COLO829 (cell line): ENCODE measurements at places on chromosomes 7 and 10.

- DNase-seq: no peak
Measured at GRCh38 chr7:5469375-5470166, 45.9 kb upstream of the TNRC18 start.

DNA sequence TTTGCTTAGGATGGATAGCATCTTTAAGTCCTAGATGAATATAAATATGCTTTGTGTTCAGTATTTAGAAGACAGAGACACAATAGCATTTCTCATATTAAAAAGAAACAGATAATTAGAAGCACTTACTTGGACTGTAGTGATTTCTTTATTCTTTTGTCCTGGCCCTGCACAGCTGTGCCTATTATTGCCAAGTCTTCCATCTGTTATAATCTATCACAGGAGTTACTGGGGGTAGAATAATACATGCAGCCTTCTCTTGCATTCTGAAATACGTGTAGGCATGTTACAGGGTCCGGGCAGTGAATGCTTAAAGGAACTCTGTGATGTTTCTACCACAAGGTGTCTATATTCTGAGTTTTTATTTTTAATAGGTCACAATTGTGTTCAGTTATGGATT is 461.5 kb upstream of the COBL start:
- DNase-seq: no peak

DNA sequence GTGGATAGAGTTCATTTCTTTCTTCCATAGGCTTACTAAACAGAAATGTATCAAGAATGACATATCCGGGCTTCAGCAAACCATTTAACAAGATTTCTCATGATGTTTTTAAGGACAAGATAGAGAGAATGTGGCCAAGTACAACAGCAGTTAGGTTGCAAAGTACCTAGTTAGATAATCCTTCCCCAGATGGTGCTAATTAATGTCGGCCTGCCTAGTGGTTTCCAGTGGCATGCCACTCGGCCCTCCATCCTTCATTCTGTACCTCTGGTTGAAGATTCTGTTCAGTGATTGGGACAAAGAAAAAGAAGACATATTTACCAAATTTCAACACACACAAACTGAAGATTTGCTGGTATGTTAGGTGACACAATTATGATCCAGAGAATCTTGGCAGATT is 212.1 kb downstream of the MACC1 start:
- no peak for DNase-seq

- DNase-seq: peak; percentile 47
Measured at GRCh38 chr7:139362302-139362701, 2.6 kb downstream of the LUC7L2 start.

- DNase-seq: no peak
Measured at GRCh38 chr7:138961159-138961558, 20.0 kb downstream of the KIAA1549 start.

DNA sequence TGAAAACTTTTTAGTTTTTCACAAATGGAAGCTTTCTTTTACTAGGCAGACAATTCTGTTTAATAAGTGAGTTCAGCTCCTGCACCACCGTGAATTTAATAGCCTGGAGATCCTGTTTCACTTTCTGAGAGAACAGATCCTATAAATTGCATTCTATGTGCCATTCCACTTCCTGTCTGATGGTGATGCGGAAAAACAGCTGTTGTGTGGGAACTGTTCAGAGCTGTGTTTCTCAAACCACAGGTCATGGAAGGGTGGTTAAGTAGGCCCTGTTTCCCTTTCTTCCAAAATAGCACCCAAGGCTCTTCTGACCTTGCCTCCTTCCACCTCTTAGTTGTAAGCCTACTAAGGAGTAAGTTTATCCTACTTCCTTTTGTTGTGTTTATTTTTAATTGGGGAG is 97.2 kb upstream of the DKK1 start:
- DNase-seq: peak; percentile 28

GRCh38 chr7:84997626-84998025 is 189.2 kb downstream of the SEMA3D start:
- no peak for DNase-seq

GRCh38 chr10:22651276-22651980 is 63.0 kb downstream of the PIP4K2A start:
- DNase-seq: no peak

GRCh38 chr7:86942081-86942480 is 117.4 kb downstream of the ELAPOR2 start:
- DNase-seq: no peak

DNA sequence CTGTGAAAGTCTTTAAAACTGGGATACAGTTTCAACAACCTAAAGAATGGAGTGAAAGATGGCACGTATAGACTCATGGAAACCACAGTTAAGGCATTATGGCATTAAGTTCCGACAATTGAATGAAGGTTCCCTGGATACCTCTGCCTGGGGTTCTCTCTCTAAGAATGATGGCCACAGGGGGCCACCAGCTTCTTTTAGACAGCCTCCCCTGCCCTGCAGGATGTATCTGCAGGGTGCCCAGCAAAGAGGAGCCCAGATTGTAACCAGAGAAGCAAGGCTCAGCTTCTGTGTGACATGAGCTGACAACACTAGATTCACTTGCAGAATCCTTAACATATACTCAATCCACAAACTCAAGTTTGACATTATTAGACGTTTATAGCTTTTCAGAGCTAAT is 645.4 kb downstream of the PARD3 start:
- no peak for DNase-seq

- DNase-seq: no peak
Measured at GRCh38 chr7:128174386-128174785, 66.7 kb upstream of the LEP start.

DNA sequence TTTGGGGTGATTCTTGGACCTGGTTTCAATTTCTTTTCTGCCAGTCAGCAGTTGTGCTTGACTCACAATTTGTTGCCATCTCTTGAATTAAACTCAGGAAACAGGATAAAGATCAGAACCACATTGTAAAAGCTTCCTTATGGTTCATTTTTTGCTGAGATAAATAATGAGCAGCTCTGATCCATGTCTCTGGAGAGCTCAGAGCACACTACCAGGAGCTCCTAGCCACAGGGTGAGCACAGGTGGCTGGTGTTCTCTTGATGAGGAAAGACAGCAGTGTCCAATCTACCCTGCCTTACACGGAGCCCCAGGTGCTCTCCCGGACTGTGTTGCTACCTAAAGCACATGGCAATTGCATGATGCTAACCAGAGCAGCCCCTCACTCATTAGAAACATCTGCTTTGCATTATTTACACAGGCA is 17.2 kb upstream of the FAM170B start:
- no peak for DNase-seq

DNA sequence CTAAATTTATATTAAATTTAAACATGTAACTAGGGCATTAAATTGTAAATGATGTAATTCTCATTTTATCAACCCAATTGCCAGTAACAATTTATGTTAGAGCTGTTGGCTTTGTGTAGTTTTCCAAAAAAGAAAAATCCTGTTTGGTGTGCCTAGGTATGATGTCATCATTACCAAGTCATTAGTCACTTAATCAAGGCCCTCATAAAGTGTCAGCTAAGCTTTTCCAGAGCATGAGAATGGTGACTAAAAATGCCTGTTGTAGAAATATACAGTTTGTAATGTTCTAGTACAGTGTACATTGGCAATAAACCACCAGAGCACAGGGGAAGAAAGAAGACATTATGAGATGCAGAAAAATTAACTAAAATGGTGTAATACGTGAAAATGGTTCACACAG is 593.8 kb upstream of the ANKRD30A start:
- no peak for DNase-seq

GRCh38 chr7:157158400-157158799 is 19.7 kb downstream of the UBE3C start:
- no peak for DNase-seq

DNA sequence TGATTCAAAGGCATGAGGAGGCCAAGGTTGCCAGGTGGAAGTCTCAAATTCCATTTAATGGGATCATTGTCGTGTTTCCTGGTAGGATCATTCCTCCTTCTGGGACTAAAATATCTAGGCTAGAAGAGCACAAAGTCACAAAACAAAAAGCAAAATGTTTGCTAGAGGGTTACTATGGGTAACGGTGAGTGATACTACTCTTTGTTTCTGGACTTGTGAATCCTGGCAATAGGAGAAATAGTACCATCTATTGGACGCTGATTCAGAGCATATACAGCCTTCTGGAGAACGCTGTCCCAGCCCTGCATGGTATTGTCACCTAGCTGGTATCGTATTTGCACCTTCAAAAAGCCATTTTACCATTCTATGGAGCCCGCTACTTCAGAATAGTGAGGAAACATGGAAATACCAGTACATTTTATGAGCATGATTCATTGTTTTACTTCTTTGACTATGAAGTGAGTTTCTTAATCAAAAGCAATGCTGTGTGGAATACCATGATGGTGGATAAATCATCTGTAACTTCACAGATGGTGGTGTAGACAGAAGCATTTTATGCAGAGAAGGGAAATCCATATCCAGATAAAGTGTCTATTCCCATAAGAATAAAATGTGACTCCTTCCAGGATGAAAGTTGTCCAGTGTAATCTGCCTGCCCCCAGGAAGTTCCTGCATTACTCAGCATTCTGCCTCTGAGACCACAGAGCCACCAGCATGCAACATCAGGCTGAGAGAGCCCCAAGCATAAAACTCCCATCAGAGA is 361.0 kb downstream of the ETV1 start:
- peak; percentile 14 for DNase-seq

DNA sequence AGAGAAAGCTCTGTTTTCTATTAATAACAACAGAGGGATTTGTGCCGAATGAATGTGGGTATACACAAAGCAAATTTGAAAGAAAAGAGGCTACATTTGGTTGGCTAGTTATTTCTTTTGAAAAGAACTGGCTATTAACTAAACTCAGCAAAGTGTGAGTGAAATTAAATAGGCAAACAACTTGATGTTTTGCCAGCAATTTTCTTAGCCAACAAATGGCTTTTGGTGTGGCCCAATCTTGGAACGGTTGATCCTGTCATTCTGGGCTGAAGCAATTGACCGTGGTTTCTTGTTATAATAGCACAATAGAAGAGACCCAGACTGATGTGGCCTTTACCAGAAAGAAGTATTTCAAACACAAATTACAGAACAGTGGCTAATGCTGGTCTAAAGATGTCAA is 898.6 kb downstream of the KCNMA1 start:
- no peak for DNase-seq

DNA sequence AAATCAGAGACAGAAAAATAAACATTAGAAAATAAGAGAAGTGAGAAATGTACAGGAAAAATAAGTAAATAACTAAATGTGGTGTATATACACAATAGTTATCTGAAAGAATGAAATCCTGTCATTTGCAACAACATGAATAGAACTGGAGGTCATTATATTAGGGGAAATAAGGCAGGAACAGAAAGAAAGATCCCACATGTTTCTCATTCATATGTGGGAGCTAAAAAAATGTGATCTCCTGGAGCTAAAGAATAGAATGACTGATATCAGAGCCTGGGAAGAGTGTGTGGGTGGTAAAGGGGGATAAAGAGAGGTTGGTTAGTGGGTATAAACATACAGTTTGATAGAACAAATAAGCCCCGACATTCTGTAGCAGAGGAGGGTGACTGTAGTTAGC is 27.3 kb downstream of the PLXDC2 start:
- no peak for DNase-seq

DNA sequence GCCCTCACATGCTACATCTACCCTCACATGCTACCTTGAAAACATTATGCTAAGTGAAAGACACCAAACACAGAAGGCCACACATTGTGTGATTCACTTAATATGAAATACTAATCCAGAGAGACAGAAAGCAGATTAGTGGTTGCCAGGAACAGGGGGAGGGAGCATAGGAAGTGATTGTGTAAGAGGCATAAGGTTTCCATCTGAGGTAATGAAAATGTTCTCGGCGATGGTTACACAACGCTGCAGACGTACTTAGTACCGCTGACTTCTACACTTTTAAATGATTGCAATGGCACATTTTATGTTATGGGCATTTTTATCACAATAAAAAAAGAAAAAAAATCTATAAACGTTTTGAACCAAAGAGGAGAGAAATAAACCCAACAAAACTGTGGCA is 742.3 kb downstream of the TYW1 start:
- no peak for DNase-seq

- no peak for DNase-seq
Measured at GRCh38 chr10:77604941-77605351, 32.7 kb downstream of the KCNMA1 start.

DNA sequence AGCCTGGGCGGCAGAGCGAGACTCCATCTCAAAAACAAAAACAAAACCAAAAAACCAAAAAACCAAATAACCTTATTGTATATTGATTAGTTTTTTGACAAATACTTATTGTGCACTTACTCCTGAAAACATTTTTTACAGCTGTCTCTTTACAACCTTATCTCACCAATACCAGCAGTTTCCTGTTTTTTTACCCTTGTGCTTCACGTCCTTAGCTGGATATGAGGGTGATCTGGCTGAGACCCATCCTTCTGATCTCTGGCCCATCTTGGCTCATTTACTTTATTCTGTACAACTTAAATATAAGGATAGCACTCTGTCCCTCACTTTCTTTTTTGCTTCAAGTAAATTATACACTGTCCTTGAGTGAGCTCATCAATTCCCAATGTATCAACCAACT is 104.6 kb upstream of the DNAJB12 start:
- DNase-seq: no peak

GRCh38 chr7:74587435-74588126 is 69.9 kb upstream of the GTF2I start:
- peak; percentile 99 for DNase-seq

GRCh38 chr7:94130716-94131115 is 126.6 kb upstream of the BET1 start:
- DNase-seq: no peak

- peak; percentile 93 for DNase-seq
Measured at GRCh38 chr7:35037526-35038341, 449 bp upstream of the DPY19L1 start.

DNA sequence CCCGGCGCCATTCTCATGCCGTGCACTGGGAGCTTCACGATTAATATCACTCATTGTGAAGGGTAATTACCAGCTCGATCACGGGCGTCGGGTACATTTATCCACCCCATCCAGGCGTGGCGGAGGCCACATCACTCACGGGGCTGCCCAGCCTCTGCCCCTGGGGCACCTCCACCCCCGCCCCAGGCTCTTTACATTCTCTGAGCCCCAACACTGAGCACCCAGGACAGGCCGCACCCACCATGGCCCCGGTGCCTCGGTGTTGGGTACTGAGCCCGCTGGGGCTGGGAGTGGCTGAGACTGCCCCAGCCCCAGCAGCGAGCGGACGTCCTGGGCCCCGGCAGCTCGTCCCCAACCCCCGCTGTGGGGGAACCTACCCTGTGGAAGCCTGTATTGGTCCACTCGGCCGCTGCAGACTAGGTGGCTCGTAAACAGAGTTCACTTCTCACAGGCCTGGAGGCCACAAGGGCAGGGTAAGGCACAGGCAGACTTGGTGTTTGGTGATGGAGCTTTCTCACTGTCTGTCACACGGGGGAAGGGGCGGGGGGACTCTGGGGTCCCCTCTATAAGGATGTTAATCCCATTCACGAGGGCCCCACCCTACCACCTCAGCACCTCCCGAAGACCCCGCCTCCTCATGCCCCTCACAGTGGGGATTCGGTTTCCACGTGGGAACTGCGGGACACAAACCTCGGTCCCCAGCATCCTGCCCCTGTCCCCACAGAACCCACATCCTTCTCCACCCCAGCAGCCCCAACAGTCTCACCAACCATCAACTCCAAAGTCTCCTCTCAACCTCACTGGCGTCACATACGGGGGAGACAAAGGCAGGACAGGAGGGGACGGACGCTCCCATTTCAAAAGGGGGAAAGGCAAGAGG is 184.1 kb downstream of the ELFN1 start:
- DNase-seq: no peak

GRCh38 chr10:79106256-79107050 is 37.7 kb downstream of the ZMIZ1 start:
- DNase-seq: no peak

GRCh38 chr7:151700586-151701165 is 176.2 kb downstream of the PRKAG2 start:
- no peak for DNase-seq
